ENCODE measurements at places on chromosomes 5 and 9.

DNA sequence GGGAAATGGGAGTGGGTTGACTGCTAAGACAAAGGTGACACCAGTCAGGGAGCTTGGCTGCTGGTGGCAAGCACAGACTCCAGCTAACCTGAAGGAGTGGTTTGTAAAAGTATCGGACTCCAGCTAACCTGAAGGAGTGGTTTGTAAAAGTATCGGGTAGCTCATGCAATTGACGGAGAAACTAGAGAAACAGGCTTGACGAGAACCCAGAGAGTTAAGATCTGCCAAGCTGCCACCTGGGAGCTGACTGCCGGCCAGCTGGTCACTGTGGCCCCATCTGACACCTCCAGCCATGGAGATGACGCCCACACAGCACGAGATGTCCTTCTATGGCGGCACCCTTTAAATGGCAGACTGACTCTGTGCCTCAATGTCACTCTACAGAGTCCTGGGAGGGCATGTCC, 28.3 kb upstream of the CRB2 start:
- DNase-seq = no peak

GRCh38 chr5:131644822-131645221, 9.8 kb upstream of the RAPGEF6 start:
- no peak for DNase-seq

- no peak for DNase-seq
These were observed 114.7 kb upstream of the TXNDC8 start for GRCh38 chr9:110452227-110452801.

- no peak for DNase-seq
These were observed 30.7 kb downstream of the PAEP start for GRCh38 chr9:135592331-135592590.

DNA sequence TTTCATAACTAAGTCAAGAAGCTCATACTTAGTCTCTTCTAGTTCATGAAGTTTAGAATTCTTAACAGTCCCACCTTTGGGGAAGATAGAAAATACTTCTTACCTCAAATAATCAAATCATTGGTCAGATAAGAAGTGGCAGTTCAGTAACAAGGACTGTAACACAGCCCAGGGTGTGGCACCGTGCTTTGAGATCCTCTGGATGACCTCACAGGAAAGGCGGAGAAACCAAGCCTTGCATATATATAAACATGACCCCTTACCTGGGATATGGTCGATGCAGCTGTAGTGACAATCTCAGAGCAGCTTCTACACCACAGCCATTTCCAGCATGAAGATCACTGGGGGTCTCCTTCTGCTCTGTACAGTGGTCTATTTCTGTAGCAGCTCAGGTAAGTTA, at the start of gene SPINK7:
Gene SPINK7, plus strand, starts transcription at position 271 of the 400 bp plus-strand sequence. Its CDS starts 61 bp downstream, at position 332.
- DNase-seq = no peak

DNA sequence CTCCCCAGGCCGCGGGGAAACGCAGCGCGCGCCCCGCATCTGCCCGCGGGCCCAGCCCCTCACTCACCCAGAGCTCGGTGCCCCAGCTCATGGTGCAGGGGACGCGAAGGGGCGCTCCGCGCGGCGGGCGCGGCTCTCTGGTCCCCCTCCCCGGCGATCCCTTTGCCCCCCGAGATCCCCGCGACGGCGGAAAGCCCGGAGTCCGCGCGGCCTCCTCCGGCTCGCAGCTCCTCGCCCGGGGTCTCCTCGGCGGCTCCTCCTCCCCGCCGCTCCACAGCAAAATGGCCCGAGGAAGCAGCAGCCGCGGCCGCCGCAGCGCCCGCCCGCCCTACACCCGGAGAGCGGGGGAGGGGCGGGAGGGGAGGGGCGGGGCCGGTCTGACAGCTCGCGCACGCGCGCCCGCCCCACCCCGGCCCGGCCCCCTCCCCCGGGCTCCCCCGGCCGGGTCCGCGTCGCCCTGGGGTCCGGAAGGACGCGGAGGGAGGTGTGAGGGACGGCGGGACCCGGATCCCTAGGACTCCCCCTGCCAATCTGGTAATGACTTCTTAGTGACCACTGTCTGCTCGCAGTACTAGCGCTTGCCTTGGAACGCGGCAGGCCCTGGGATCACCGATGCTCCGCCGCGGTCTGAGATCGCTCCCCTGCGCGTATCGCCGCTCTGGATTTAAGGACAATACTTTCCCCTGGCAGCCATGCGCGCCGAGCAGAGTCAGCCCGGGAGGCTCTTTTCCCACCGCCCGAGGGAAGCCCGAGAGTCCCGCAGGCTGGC, at the start of gene FNBP1:
Gene FNBP1, minus strand, starts transcription at position 305 of the 769 bp plus-strand sequence. Its CDS starts 214 bp downstream, at position 91.
- peak; percentile 91 for DNase-seq
